ENCODE measurements at places on chromosomes 4 and X.

DNA sequence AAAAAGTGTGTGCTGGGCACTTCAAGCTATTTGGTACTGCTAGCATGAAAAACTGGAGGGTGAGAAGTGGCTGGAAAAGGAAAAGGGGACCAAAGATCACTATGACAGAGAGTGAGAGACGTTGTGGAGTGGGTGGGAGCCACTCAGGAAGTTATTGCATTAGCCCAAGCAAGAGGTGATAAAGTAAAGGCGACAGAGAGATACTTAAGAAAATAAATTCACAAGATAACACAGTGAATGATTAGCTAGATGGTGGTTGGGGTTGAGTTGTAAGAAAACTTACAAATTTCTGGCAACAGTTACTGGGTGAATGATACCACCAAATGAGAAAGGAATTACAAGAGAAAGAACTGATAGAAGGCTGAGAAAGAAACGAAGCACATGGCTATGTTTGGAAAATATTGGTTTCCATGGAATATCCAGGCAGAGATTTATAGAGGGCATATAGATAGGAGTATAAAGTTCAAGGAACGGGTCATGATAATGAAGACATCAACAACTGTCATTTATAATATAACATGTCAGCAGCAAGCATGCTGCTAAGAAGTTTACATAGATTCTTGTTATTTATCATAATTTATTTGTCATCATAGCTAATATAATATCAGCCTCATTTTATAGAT is 60.7 kb downstream of the CASK start:
- no peak for DNase-seq

- no peak for DNase-seq
Measured at GRCh38 chr4:14222377-14223029, 595.0 kb upstream of the BOD1L1 start.

- no peak for DNase-seq
Measured at GRCh38 chrX:21778236-21778635, 20.3 kb upstream of the SMPX start.

DNA sequence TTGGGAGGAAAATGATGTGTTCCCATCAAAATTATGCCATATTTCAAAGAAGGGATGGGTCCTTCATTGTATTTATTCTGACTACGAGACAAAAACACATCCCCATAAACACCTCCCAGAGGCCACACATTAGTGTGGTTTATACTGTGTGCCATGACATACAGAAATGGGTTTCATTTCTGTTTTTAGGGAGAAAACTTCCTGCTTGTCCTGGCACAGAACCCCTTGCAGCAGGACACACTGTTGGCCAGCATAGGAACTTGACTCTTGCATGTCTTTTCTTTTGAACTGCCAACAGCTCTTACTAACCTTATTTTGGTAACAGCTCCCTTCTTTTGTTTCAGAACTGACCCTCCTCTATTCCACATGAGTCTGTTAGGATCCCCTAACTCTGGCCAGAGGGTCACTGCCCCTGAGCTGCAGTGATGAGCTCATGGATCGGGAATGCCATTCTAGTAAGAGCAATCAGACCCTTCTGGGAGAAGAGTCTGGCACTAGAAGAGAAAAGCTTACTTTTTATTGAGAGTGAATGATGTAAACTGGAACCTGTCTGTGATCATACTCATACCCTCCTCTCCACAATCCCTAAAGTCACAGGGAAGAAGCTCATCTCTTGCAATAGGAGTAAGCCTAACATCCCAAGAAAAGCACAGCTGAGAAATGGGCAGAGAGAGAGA is 86.4 kb downstream of the SMIM20 start:
- DNase-seq, result peak; percentile 45

- DNase-seq, result no peak
Measured at GRCh38 chr4:182799515-182800215, 117.5 kb downstream of the DCTD start.

DNA sequence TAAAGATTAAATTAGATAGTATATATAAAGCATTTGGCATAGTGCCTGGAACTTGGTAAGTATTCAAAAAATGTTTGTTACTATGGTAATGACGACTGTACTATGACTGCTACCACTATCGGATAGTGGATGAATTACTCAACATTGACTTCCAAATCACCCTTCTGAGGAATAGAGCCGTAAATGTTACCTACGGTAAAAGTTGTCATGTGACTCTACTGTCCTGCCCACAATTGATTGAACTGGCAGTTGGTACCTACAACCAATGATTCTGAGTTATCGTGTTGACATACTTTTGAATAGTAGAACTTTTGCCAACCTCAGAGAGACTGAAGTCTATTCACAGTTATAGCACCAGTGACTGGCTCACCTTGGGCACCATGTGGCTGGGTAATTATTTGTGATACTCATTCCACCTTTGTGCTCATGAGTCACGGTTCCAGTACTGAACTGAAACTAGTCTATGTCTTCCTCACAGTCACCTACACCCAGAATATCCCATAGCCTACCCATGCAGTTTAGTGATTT is 185.5 kb upstream of the PITX2 start:
- peak; percentile 66 for DNase-seq

DNA sequence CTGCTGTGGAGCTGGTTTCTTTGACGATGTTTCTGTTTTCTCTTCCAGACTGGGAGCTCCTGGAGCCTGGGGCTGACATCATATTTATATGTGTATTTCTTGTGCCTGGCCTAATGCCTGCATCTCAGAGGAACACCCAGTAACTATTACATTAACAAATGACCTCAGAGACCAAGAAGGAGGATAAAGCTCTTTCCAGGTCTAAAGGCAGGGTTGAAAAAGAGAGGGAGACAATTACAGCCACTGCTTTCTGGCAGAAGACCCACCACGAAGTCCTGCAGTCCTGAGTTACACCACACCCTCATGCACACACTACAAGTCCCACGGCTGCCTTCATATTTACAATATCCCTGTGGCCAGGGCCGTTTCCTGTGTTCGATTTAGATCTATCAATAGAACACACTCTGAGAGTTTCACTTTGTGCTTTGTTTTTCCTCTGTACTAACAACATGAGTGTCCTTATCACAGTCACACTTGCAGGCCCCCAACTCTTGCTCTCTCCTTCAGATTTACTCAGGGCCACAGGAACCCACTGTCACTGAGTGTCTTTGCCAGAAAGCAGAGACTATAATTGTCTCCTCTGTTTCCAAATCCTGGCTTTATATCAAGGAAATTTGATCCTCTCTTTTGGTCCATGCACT is 535.5 kb downstream of the MID1IP1 start:
- DNase-seq, result peak; percentile 16

DNA sequence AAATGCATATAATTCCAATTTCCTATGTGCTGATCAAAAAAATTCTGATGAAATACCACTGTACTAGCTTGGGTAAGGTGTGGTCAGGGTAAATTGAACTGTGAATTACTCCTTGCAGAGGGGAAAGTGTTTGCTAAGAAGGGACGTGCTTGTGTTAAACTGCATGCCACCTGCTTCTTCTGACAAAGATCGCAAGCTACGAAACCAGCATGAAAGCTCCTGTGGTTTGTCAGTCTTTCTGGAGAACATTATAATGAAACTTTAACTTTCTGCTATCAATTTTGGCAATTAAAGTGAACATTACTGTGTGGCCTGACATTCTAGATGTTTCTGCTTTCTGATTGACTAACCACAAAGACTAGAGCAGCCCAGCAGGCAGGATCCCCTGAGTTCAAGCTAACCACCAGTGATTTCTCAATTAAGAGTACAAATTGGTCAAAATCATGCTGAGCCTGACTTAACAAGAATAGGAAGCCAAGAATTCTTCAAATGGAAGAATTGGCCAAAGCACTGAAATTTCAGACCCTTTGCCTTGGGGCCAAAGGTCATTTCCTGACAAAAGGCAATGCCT is 239.0 kb downstream of the SLITRK2 start:
- no peak for DNase-seq

DNA sequence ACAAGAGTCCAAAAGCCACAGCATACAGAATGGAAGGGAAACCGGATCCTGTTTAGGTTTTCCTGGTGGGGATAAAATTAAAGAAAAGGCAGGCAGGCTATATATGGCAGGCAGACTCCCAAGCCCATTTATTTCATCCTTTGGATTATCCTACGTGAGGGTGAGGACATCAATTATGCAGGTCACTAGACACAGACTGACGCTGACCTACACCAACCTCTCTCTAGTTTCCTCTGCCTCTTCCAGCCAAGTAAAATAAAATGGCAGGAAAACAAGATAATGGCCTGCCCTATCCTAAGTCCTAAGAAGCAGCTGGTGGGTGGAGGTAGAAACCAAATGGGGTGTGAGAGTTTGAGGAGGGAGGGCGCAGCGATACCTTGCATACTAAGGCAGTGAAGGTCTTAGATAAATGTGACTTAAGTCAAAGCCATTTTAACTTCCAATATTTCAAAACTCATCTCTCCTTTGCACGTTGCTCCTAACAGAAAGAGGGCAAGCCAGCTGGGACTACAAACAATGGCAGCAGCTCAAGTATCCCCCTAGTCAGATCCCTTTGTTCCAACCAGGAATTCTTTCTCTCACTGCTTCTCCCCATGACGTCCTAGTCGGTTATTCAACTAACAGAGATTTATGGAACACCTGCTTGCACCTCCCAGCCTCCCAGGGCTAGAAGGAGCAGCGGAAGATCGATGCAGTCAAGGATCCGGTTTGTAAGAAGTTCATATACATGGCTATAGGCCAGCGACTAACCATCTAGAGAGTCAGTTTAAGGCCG is 72.8 kb downstream of the IRF2 start:
- DNase-seq, result no peak

DNA sequence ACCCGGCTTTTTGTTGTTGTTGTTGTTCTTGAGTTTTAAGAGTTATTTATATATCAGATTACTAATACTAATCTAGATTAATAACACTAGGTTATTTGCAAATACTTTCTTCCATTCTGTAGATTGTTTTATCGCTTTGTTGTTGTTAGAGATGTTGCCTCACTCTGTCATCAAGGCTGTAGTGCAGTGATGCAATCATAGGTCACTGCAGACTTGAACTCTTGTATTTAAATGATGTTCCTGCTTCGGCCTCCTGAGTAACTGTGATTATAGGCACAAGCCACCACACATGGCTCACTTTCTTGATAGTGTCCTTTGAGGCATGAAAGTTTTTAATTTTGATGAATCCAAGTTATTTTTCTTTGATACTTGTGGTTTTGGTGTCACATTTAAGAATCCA is 129.0 kb downstream of the VSIG4 start:
- no peak for DNase-seq

GRCh38 chr4:182955411-182955810 is 38.2 kb upstream of the DCTD start:
- peak; percentile 47 for DNase-seq

DNA sequence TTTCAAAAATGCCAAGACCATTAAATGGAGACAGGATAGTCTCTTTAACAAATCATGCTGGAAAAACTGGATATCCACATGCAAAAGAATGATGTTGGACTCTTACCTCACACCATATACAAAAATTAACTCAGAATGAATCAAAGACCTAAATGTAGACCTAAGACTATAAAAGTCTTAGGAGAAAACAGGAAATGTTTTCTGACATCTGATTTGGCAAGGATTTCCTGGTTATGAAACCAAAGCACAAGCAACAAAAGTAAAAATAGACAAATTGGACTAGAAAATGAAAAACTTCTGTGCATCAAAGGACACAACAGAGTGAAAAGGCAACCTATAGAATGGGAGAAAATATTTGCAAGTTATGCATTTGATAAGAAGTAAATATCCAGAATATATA is 37.6 kb downstream of the ARFIP1 start:
- no peak for DNase-seq

DNA sequence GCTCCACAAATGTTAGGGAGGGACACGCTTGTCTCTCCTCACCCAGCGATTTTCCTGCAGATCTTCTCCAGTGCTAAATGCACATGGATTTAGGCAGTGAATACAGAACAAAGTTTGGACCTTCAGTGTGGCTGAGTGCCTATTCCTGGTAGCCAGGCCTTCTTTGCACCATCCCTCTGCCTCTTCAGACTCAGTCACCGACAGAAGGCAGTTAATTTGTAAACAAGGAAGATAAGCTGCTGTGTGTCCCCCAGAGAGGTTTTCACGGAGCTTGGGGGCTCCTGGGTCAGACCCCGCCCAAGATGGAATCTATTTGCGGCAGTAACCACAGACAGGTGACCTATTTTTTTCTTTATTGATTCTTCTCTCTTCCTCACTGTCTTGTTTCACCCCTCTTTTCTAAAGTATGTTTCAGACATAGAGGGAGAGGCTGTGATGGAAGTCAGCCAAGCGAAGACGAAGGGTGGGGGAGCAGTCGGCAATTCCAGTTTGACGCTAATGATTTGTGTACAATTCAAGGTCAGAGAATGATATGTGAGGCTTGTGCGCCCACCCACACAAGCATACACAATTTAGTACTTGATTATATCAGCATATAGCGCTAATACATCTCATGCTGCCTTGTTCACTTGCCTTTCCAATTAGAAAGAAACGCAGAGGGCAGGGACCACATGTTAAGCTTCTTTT is 200.8 kb downstream of the MGST2 start:
- no peak for DNase-seq

GRCh38 chrX:10471418-10471817 is 149.0 kb downstream of the MID1 start:
- no peak for DNase-seq

GRCh38 chr4:153747406-153747955 is 12.3 kb downstream of the RNF175 start:
- DNase-seq, result no peak

- DNase-seq, result peak; percentile 52
Measured at GRCh38 chr4:165312506-165312905, 15.0 kb upstream of the MSMO1 start.

DNA sequence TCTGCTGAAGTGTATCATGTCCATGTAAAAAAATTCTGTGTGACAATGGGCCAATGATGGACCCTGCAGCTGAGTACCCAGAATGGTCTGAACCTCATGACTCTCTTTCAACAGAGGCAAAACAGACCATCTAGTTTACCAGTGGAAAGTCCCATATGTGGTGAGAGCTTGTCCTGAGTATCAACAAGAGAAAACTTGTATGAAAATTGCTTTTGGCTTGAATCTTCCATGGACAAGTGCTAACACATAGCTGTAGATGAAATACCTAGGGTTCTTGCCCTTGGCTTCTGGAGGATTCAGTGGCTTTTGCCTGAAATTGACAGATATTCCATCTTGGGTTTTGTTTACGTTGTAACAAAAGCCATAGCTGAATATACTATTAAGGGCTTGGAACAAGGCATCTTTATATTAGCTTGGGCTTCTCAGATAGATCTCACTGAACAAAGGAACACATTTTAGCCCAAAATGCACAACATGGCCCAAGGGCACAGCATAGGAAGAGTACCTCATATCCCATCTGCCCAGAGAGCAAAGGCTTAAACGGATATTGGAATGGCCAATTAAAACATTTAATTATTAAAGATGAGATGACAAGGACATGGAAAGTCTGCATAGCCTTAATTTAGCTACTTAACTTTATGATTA is 128.5 kb upstream of the HPGD start:
- DNase-seq, result no peak

All from fibroblast of skin of back (primary cell).